ENCODE measurements at places on chromosomes 13 and 19.

DNA sequence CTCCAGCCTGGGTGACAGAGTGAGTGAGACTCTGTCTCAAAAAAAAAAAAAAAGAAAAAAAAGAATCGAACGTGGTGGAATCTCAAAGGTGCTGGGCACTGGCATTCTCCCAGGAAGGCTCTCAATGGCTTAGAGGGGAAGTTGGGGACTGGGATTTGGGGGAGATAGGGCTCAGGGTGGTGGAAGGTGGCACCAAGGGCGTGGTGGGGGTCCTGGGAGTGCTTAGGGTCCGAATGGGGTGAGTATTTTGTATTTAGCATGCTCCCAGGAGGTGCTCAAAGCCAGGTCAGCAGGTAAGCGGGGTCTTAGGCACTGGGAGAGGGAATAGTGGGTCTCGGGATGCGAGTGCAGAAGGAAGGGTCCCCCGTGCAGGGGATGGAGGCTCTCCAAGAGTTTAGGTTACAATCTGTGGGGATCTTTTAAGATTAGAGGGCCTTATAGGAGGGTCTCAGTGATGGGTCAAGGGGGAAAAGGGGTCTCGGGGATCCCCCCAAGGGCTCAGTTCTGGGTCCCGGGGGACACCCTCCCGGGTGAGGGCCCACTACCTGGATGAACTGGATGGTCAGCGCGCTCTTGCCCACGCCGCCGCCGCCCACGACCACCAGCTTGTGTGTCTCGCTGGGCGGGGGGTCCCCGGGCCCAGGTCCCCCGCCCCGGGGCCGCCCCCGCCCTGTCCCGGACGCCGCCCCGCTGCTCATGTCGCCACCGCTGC, 386 bp downstream of the RRAS start:
- DNase-seq = no peak

DNA sequence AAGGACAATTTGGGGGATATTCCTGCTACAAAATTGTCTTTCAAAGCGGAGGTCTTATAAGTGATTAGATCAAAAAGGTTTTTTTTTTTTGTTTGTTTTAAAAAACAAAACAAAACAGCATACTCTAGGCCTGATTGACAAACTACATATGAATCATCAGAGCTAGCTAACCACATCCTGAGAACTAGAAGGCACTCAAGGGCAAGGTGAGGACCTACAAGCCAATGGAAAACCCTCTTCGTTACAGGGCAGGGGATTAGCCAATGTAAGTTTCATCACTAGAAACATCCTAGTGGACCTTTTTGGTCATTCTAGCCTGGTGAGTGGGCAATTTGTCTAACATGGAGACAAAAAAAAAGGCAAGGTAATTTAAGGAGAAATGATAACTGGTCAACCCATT, 428.6 kb downstream of the RFC3 start:
- DNase-seq = no peak

- no peak for DNase-seq
Measured at GRCh38 chr19:50666346-50667176, 17.3 kb downstream of the C19orf81 start.

GRCh38 chr19:16654140-16654539, 5.8 kb downstream of the SMIM7 start:
- no peak for DNase-seq

DNA sequence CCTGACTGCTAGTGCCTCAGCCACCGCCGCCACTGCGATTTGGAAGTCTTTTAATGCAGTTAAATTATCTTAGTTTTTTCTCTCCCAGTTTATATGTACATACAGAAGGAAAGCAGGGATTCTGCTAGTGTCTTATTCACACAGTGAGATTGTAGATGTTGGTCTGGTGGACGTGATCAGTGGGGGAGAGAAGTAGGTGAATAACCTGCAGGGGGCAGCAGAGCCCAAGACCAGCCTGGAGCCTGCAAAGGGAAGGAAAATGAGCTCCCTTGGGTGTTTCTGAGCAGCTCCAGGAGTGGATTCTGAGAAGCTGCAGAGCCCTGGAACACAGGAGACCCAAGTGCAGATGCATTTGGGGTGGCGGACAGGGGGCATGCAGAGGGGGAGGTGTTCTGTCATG, 26.3 kb downstream of the ZNF844 start:
- peak; percentile 69 for DNase-seq

- no peak for DNase-seq
Measured at GRCh38 chr19:2331601-2332246, 3.2 kb downstream of the SPPL2B start.

DNA sequence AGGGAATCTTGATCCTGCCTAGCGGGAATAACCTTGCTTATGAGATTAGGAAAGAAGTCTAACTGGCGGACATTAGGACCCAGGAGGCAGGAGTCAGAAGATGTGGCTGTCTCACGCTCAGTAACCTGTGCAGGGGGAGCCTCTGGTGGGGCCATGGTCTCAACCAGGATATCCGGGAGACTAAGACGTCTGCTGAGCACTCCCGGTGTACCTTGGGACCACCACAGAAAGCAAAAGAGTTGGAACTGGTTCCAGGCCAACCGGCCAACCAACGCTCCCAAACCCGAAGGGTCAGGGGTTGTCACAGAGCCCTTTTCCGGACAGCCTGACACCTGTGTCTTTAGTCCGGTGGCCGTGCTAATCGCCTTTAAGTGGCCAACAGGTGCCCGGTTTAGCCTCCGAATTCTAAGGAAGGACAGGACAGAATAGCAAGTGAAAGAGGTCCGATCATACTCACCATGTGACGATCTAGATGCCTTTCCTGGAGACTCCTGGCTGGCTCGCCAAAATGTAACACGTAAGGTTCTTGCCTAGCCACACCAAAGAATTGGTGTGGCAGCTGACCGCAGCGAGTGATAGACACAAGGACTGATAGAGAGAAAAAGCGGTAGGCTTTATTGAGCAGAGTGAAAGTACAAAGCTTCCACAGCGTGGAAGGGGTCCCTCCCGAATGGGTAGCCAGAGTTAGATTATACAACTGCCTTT, 103.9 kb upstream of the DIAPH3 start:
- no peak for DNase-seq

GRCh38 chr19:42148266-42148665, 16.0 kb upstream of the POU2F2 start:
- no peak for DNase-seq

GRCh38 chr13:45626731-45627374, 11.3 kb upstream of the ERICH6B start:
- no peak for DNase-seq

- DNase-seq = no peak
Measured at GRCh38 chr13:43303033-43303729, 279.8 kb downstream of the DNAJC15 start.

GRCh38 chr13:39111145-39111544, 72.9 kb downstream of the NHLRC3 start:
- no peak for DNase-seq

- no peak for DNase-seq
Measured at GRCh38 chr13:99590519-99591011, 89.3 kb downstream of the TM9SF2 start.

GRCh38 chr13:100089465-100090032, 656 bp downstream of the PCCA start:
- DNase-seq = no peak

DNA sequence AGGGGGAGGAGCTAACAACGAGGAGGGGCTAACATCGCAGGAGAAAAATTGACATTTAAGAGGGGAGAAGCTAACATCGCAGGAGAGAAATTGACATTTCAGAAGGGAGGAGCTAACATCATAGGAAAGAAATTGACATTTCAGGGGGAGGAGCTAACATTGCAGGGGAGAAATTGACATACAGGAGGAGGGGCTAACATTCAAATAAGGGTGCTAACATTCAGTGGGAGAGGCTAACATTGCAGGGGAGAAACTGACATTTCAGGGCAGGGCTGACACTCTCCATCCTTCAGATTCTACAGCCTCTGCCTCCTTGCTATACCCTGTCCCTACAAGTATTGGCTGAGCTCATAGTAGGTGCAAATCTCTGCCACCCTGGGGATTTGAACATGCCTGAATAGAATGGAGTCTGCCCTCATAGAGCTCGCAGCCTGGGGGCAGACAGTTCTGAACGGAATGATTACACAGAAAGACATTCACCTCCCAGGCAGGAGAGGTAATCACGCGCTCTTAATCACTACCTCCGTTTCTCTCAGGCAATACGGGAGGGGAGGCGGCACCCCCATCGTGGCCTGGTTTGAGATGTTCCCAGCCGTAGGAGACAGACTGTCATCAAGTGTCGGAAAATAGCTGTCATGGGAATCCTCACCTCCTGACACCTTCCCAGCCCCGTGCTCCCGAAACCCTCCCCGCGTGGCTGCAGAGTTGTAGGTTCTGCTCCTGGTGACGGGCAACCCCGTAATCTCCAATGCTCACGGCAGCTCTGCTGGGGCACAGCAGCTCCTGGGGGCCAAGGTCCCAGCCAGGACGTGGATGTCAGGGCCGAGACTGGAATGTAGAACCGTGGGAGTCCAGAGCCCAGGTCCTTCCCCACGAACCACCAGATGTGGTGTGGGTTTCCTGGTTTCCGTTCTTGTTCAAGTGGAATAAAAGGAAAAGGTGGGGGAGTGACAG, 9.5 kb downstream of the GPR32 start:
- DNase-seq = no peak

DNA sequence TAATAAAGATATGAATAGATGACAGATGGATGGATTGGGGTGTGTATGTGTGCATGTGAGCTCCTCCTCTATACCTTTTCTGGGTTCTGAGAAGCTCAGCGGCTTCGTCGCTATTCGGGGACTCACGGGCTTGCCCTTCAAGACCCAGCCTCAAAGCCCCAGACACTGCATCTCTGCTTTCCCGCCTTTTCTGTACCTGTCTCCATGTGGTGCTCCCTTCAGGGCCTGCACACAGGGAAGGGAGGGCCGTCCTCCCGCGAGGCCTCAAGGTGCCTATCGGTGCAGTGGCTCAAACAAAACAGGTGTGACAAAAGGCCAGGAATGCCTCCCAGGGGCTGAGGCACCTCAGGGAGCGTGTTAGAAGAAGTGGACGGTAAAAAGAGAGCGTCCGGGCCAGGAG, 16.2 kb downstream of the KRTDAP start:
- DNase-seq = no peak

GRCh38 chr19:22610121-22610520, 24.0 kb upstream of the ZNF492 start:
- no peak for DNase-seq

GRCh38 chr13:27541386-27541785, 78.9 kb downstream of the LNX2 start:
- DNase-seq = no peak

GRCh38 chr19:46116121-46116520, 8.4 kb downstream of the IGFL3 start:
- DNase-seq = no peak

- DNase-seq = no peak
Measured at GRCh38 chr19:35119091-35119490, 3.5 kb downstream of the FXYD3 start.
